ENCODE measurements at places on chromosomes 6 and 20. TPM values are rescaled to one million over a fixed set of nuclear protein-coding genes. Genes with fewer than 3 reads are reported as not detected.

PRPH2 gene
- total RNA-seq, result not detected

- no peak for DNase-seq
- no peaks in the 10 kb centered on the region for H3K27me3 ChIP-seq
Observed at GRCh38 chr6:27767851-27768250, 144.3 kb downstream of the OR2B2 start.

DNA sequence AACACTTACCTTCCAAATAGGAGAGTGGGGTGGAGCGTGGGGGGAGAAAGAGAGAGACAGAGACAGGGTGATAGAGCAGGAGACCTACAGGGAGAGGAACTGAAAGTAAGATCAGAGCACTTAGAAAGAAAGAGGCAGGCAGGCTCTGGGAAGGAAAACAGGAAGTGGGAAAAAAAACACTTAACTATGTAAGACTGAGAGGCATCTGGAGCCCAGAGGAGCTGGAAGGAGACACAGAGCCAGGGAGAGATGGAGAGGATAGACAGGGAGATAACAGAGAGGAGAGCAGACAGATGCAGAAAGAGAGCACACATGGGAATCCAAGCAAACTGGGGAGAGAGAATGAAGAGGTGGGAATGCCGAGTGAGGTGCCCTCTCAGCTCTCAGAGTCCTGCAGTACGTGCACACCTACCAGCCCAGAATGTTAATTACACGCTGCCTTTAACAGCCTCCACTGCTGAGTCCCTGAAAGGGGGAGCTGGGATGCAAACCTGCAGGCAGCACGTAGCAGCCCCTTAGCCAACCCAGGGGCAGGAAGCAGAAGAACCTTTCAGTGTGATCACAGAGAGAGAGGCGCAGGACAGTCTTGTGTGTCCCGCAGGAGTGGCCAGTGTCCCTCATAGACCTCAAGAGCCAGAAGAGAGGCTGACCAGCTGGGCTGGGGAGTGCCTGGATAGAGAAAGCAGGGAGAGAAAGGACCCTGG lies 132.7 kb upstream of the LRFN2 start:
- no peaks in the 10 kb centered on the region for H3K4me1 ChIP-seq
- no peak overlapping the region for H3K27ac ChIP-seq
- H3K4me3 ChIP-seq, result no peak overlapping the region
- H3K36me3 ChIP-seq, result no peaks in the 10 kb centered on the region
- DNase-seq, result no peak

- no peaks in the 10 kb centered on the region for H3K4me1 ChIP-seq
- no peaks in the 10 kb centered on the region for H3K27me3 ChIP-seq
- DNase-seq, result peak; percentile 65
- H3K4me3 ChIP-seq, result no peak overlapping the region
- no peaks in the 10 kb centered on the region for H3K36me3 ChIP-seq
Observed at GRCh38 chr20:21615617-21616080, 89.8 kb upstream of the PAX1 start.

DNA sequence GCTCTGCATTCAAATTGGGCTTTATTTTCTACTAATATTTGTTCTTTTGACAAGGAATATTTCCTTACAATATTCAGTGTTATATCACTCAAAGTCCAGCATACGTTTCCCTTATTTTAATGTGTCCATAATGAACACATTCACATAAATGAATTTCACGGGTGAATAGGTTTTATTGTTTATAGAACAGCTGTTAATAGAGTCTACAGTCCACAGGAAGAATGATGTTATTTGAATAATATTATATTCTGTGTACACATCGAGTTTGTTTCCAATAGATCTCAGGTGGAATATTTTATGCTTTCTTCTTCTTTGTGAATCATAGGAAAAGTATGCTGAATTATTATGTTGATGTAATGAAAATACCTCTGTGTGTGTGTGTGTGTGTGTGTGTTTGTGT lies 582.4 kb downstream of the CDH26 start:
- no peaks in the 10 kb centered on the region for H3K36me3 ChIP-seq
- H3K27ac ChIP-seq, result no peak overlapping the region
- no peak overlapping the region for H3K4me3 ChIP-seq
- H3K27me3 ChIP-seq, result peaks cover 7% of the 10 kb centered on the region
- no peak for DNase-seq

DNA sequence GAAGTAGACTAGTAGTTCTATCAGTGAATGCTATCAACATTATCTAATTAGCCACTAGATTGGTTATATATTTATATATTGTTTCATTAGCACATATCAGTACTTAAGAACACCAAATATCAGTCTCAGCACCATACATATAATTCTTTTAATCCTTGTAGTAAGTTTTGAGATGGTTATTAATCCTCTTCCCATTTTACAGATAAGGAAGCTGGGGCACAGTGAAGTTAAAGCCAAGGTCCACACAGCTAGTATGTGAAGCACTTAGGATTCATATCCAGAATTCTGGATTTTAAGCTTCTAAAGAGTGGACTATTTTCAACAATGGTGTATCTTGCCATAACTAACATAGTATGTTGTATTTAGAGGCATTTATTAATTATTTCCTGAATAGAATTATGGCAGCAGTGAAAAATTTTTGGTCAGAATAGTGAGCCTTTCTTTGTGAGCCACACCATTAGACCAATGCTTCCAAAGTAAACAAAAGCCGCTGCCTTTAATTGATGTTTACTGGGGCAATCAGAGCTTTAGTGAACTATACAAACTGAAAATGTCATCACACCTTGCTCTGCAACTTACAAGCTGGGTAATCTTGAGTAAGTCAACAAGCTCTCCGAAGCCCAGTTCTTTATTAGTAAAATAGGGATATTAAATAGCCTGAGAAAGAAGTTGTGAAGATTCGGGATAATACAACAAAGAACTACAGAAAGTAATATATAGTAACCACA lies 41.9 kb upstream of the HBS1L start:
- H3K4me1 ChIP-seq, result no peaks in the 10 kb centered on the region
- DNase-seq, result no peak
- H3K36me3 ChIP-seq, result no peaks in the 10 kb centered on the region
- H3K27ac ChIP-seq, result no peak overlapping the region
- no peak overlapping the region for H3K4me3 ChIP-seq
- H3K27me3 ChIP-seq, result no peaks in the 10 kb centered on the region

BNIP5 gene
- not detected for total RNA-seq

FRS3 gene
- total RNA-seq, result 2.1 TPM

PNPLA1 gene
- total RNA-seq, result not detected

FAM83C gene
- not detected for total RNA-seq

- H3K27me3 ChIP-seq, result no peaks in the 10 kb centered on the region
- no peak overlapping the region for H3K27ac ChIP-seq
- H3K36me3 ChIP-seq, result peaks cover 4% of the 10 kb centered on the region
- H3K4me1 ChIP-seq, result no peaks in the 10 kb centered on the region
Observed at GRCh38 chr6:25981568-25982263, 19.1 kb downstream of the TRIM38 start.

- no peaks in the 10 kb centered on the region for H3K27me3 ChIP-seq
- no peaks in the 10 kb centered on the region for H3K36me3 ChIP-seq
- no peak overlapping the region for H3K4me3 ChIP-seq
- no peak for DNase-seq
- no peaks in the 10 kb centered on the region for H3K4me1 ChIP-seq
- no peak overlapping the region for H3K27ac ChIP-seq
Observed at GRCh38 chr20:58967652-58968429, 13.2 kb upstream of the NELFCD start.

TMEM217 gene
- 2.0 TPM for total RNA-seq

RAET1G gene
- total RNA-seq, result not detected

DNA sequence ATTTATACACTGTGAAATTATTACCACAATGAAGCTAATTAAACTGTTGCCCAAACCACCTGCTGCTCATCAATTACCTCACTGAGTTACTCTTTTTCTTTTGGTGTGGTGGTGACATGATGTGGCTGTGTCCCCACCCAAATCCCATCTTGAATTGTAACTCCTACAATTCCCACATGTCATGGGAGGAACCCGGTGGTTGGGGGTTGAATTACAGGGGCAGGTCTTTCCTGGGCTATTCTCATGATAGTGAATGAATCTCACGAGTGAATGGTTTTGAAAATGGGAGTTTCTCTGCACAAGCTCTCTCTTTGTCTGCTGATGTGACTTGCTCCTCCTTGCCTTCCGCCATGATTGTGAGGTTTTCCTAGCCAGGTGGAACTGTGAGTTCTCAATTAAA lies 145.0 kb downstream of the LRRC1 start:
- no peak for DNase-seq
- no peaks in the 10 kb centered on the region for H3K27me3 ChIP-seq
- no peak overlapping the region for H3K27ac ChIP-seq
- no peak overlapping the region for H3K4me3 ChIP-seq

DNA sequence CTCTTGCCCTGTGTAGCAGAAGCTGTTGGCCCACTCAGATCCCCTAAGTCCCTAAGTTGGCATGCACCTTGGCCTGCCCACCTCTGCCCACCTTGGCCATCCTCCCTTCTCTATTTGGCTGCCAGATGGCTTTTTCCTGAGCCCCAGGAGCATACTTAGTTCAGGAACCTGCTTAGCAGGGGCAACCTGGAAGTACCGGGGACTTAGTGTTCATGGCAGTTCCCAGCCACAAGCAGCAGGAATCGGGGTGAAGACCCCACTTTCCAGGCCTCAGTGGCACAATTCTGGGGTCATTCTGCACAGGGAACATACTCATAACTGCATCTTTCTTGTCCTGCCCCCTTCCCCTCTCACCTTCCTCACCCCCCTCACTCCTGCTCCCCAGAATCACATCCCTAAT lies 158.0 kb upstream of the PMEPA1 start:
- H3K27me3 ChIP-seq, result no peaks in the 10 kb centered on the region
- no peak overlapping the region for H3K27ac ChIP-seq
- no peaks in the 10 kb centered on the region for H3K36me3 ChIP-seq
- H3K4me3 ChIP-seq, result no peak overlapping the region
- H3K4me1 ChIP-seq, result no peaks in the 10 kb centered on the region

IRAK1BP1 gene
- total RNA-seq, result 0.49 TPM

CTAGE9 gene
- not detected for total RNA-seq

CST4 gene
- not detected for total RNA-seq

- no peaks in the 10 kb centered on the region for H3K27me3 ChIP-seq
- no peaks in the 10 kb centered on the region for H3K36me3 ChIP-seq
- H3K27ac ChIP-seq, result peak overlapping the region; percentile 82
- peak overlapping the region; percentile 41 for H3K4me3 ChIP-seq
Observed at GRCh38 chr6:37515712-37516075, 16.0 kb upstream of the CCDC167 start.

- peaks cover 9% of the 10 kb centered on the region for H3K36me3 ChIP-seq
- peak overlapping the region; percentile 92 for H3K27ac ChIP-seq
- DNase-seq, result no peak
- H3K27me3 ChIP-seq, result no peaks in the 10 kb centered on the region
- H3K4me1 ChIP-seq, result no peaks in the 10 kb centered on the region
Observed at GRCh38 chr20:22577515-22578220, 6.7 kb downstream of the FOXA2 start.

- no peak overlapping the region for H3K4me3 ChIP-seq
- H3K36me3 ChIP-seq, result no peaks in the 10 kb centered on the region
- no peaks in the 10 kb centered on the region for H3K27me3 ChIP-seq
- DNase-seq, result no peak
Observed at GRCh38 chr6:168157272-168158212, 78.5 kb upstream of the FRMD1 start.

DNA sequence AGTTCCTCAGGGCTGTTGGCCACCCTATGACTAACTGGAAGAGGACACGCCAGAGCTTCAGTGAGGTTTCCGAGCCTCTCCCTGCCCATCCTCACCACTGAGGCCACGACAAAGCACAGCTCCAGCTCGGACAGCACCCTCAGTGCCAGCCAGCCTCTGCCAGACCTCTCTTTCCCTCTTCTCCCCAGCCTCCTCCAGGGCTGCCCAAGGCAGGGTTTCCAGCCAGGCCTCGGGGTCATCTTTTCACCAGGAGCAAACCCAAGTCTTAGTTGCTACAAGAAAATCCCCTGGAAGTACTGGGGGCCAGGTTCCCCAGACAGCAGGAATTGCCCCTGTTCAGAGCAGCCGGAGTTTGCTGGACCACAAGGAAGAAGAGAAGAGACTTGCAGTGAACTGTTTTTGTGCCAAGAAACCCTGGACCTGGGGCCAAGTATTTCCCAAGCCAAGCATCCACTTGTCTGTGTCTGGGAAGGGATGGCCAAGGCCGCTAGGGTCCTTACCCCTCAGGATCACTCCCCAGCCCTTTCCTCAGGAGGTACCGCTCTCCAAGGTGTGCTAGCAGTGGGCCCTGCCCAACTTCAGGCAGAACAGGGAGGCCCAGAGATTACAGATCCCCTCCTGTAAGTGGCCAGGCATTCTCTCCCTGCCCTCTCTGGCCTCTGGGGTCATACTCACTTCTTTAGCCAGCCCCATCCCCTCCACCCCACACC lies 41.6 kb downstream of the PLAGL2 start:
- DNase-seq, result peak; percentile 37
- H3K4me3 ChIP-seq, result no peak overlapping the region

DNA sequence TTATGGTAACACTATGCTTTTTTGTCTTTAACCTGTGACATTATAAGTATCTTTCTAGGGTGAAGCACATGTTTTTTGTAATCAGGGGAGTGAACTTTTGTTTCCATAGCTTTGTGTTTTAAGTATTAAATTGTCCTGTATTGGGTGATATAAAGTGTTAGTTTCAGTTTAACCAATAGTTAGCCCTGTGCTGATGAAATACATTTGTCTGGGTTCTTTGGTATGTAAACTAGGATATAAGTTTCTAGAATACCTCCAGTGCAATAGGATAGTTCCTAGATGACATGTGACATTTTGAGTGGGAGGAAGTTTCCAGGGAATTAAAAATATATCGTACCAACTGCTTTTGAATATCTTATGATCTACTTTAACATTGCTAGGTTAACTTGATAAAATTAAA lies 611.0 kb upstream of the MARCKS start:
- no peaks in the 10 kb centered on the region for H3K27me3 ChIP-seq
- no peak overlapping the region for H3K27ac ChIP-seq
- no peak for DNase-seq
- no peaks in the 10 kb centered on the region for H3K36me3 ChIP-seq
- H3K4me1 ChIP-seq, result no peaks in the 10 kb centered on the region
- no peak overlapping the region for H3K4me3 ChIP-seq

DNA sequence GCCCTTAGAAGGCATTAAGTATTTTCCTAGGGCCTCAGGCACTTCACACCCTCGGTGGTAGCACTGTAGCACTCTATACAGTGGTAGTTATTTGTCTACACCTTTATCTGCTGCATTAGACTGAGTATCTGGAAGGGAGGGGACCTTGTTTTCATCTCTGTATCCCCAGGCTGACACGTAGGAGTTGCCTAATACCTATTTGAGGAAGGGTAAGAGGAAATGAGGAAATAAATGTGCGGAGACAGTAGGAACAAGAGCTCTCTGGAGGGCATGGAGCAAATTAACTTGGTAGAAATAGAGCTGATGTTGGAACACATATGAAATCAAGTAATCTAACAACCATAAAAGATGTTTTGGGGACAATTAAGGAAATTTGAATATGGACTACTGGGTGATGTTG lies 3.9 kb downstream of the CNPY3 start:
- no peak overlapping the region for H3K27ac ChIP-seq
- H3K36me3 ChIP-seq, result no peaks in the 10 kb centered on the region
- no peak for DNase-seq
- no peak overlapping the region for H3K4me3 ChIP-seq
- no peaks in the 10 kb centered on the region for H3K27me3 ChIP-seq
- peaks cover 4% of the 10 kb centered on the region for H3K4me1 ChIP-seq

All from right lobe of liver (tissue), 6 donors.